ENCODE measurements at places on chromosomes 4 and X. TPM values are rescaled to one million over a fixed set of nuclear protein-coding genes. Genes with fewer than 3 reads are reported as not detected.

GRCh38 chrX:120144178-120144844, 14.1 kb upstream of the RHOXF2 start:
- DNase-seq, result no peak

BCAP31 gene
- total RNA-seq, result 363 TPM

GRCh38 chrX:72025236-72025770, 106.4 kb downstream of the RTL5 start:
- DNase-seq, result no peak

- DNase-seq, result peak; percentile 74
Measured at GRCh38 chr4:157204634-157205244, 15.8 kb upstream of the GRIA2 start.

DNA sequence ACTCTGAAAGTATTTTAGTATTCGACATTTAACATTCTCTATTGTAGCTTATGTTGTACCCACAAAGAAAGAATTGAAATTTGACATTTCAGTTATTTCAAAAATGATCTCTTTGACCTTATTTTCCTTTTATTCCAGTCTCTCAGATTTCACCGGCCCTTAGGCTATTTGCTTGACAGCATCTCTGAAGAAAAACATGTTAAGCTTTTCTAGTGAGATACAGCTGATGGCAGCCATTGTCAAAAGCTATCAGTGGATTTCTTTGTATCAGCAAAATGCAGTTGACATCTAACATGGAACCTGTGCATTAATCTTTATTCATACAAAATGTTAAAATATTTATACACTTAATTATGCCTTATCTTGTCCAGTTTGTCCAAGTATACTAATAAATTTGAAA, 16.7 kb downstream of the ZAR1 start:
- peak; percentile 19 for DNase-seq

NXT2 gene
- 23.2 TPM for total RNA-seq

GRCh38 chr4:3766036-3766784, at the start of gene ADRA2C:
Gene ADRA2C, plus strand, starts transcription at chr4:3766385. Its CDS starts 222 bp downstream, at chr4:3766607.
- peak; percentile 27 for DNase-seq

GRCh38 chrX:76454456-76454927, 27.0 kb downstream of the MAGEE1 start:
- peak; percentile 43 for DNase-seq
